Fibroblast of villous mesenchyme (primary cell): ENCODE measurements at places on chromosomes 6 and 20.
A peak's percentile ranks its signal among the peaks of the same experiment; 100 is the strongest.

GRCh38 chr20:17790296-17790695, 90.5 kb downstream of the BANF2 start:
- no peak for DNase-seq

GRCh38 chr20:8812817-8813216, 256.1 kb upstream of the PLCB4 start:
- no peak for DNase-seq

- DNase-seq, result peak; percentile 97
Observed at GRCh38 chr20:23641936-23642751, 4.4 kb upstream of the CST3 start.

DNA sequence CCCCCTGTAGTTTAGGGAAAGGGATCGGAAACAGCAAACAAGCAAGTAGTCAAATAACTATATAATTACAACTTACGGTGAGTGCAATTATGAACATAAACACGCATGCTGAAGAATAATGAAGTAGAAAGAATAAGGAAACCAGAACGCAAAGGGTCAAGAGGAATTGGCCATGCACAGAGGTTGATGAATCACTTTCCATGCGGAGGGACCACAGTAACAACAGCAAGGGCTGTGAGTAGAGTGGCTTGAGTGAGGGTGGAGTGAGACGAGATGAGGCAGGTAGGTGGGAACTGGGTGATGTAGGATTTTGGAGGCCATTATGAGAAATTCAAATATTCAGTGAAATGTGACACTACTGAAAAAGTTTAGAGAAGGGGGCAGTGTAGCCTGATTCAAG, 112.2 kb upstream of the LAMP5 start:
- DNase-seq, result no peak

DNA sequence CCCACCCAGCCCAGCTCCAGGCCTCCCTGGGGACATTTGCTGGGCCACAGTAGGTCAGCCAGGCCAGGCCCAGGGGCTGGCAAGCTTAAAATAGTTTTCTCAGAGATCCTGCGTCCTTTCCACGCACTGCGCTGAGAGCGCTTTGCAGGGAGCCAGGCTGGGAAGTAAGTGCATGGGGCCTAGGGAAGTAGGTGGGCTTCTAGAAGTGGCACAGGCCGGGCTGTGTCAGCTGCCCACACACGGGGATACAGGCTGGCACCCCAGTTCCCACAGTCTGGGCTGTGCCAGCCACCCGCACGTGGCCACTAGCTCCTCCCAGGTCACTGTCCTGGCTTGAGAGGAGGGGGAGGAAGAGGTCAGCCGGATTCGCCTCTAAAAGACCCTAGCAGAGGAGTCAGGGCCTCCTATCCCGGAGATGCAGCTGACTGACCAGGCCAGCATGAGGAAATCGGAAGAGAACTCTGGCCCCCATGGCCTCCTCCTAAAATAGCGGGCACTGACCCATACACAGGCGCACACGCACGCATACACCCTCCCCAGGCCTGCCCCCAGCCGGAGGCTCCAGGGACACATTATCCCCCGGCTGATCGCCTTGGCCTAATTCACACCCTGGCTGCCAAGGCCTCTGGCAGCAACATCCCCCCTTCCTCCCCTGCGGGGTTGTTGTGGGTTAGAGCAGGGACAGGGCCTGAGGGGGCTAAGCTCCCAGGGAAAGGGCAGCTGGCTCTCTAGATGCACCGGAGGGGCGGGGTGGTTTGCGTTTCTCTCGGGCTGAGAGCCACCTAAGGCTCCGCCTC, 5.4 kb downstream of the SLCO4A1 start:
- DNase-seq, result no peak

GRCh38 chr6:25322692-25323091, 43.5 kb downstream of the CARMIL1 start:
- no peak for DNase-seq

DNA sequence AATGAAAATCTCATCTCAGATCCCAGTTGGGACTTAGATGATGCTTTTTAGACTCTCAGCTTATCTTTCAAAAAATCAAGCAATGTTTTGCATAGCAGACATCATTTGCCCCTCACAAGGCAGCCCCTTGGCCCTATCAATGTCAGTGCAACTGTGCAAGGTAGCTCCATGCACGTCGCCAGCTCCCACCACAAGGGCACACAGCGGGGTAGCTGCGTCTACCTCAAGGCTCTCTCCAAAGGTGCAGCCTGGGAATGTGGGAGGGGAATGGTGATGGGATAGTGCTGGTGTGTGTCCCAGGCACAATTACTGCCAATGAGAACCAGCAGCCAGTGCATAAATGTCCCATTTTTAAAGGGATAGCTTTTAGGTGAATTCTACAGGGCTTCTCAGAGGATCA, 137.5 kb upstream of the SYNDIG1 start:
- no peak for DNase-seq

DNA sequence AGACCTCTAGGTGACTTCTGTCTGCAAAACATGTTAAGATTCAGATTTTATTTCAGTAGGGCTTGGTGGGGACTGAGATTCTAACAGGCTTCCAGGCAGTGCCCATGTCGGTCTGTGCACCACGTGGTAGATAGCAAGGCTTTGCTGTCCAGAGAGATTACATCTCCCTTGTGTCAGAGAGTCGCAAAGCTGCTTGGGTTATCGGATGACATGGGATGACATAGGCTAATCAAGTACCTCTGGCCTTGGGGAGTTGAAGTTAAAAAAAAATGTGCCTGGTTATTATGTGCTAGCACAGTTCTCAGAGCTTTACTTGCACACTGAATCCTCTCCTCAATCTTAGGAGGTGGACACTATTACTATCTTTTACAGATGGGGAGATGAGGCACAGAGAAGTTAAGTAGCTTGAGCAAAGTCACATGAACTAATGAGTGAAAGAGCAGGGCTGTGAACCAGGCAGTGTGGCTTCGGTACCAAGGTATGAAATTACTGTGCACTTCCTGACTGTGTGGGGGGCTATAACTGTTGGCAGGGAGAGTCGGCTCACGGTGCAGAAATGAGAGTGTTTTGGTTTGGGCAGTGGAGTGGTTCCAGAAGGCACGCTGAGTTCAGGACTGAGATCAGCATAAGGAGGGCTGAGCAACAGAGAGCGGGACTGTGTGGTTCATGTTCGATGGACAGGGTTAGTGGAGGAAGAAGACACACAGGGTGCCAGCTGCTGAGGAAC, 41.1 kb downstream of the FARS2 start:
- DNase-seq, result no peak

- no peak for DNase-seq
Observed at GRCh38 chr6:36347621-36348020, 10.9 kb upstream of the BNIP5 start.

- DNase-seq, result peak; percentile 68
Observed at GRCh38 chr6:56730663-56731529, 88.2 kb upstream of the DST start.

GRCh38 chr6:99467509-99468106, 42.5 kb upstream of the PNISR start:
- DNase-seq, result peak; percentile 36

DNA sequence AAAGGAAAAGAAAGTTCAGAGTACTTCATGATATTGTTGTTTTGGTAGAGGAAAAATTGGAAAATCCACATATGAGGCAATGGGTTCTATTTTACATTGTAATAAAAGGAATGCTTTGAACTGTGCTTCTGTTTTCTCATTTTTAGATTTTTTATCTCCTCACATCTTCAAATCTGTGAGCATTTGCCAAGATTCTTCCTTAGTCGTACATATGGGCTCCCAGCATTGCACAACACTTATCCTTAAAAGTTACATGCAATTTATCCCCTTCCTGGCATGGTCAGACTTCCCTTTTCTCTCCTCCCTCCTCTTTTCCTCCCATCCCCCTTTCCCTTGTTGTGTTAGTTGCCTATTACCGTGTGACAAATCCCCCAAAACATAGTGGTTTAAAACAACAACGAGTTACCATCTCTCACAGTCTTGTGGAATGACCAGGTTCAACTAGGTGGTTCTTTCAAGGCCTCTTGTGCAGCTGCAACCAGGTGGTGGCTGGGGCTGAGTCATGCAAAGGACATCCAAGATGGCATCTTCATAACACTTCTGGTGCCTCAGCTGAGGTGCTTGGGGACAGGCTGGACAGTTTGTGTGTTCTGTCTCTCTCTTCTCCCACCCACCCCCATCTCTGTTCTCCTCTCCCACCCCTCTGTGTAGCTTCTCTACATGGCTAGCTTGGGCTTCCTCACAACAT, 68.7 kb downstream of the TXNDC5 start:
- DNase-seq, result peak; percentile 59

DNA sequence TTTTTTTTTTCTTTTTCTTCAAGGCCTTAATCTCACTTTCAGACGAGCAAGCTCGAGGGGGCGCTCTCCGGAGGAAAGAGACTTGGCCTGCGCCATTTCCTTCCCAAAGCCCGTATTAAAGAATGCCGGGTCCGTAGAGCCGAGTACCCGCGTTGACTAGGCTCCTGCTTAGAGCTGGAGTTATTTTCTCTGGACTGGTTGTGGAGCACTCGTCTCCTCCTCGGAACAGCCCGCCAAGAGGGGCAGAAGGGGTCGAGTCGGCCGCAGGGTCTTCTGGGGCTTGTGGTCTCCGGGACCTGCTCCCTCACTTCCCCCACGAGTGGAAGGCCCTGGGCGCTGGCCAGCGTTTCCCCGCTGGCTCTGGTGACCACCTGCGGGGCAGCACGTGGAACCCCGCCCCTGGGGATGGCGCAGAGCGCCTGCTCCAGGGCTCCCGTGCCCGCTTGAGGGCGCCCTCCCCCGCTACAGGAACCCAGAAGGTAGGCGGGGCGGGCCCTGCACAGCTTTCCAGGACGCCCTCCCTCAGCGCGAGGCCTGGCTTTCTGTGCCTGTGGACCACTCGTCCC, 2.7 kb upstream of the MEI4 start:
- DNase-seq, result no peak

- DNase-seq, result peak; percentile 38
Observed at GRCh38 chr6:129567374-129567773, 142.6 kb downstream of the ARHGAP18 start.

GRCh38 chr6:34547701-34548644, 8.2 kb downstream of the SPDEF start:
- no peak for DNase-seq

DNA sequence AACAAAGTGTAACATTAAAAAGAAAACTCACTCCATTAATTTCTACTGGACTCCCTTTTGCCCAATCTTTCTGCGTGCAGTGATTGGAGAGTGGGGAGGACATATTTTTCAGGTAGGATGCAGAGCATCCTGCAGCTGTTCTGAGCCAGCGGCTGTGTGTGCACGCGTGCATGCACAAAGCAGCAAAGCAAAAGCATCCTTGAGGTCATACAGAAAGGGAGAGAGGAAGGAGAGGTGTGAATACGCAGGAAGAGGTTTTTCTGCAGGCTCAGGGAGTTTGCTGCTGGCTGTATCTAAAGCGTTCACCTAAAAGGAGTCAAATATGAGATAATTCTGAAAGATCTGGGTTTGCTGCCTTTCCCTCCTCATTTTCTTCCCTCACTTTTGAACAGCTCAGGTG, 108.4 kb downstream of the HUS1B start:
- no peak for DNase-seq

DNA sequence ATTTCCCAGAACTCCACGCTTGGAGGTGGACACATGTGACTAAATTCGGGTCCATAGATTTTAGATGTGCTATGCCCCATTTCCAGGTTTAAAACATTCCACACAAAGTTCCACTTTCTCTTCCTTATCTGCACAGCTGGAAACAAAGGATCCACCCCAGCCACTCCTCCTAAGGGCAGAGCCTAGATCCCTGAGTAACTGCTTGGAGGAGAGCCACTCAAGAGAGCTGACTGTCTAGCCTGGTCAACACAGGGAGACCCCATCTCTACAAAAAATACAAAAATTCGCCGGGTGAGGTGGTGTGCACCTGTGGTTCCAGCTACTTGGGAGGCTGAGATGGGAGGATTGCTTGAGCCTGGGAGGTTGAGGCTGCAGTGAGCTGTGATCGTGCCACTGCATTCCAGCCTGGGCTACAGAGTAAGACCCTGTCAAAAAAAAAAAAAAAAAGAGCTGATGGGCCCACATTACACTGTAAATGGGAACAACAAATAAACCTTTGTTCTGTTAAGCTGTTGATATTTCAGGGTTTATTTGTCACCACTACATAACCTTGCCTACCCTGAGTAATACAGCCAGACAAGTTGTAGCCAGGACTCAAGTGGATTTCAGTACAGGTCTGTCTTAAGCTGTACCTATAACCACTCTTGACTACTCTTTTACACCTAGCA, 25.8 kb upstream of the SNRPC start:
- DNase-seq, result no peak

- peak; percentile 48 for DNase-seq
Observed at GRCh38 chr6:137967689-137968454, 100.8 kb downstream of the TNFAIP3 start.

- DNase-seq, result no peak
Observed at GRCh38 chr20:48224533-48225050, 439.3 kb upstream of the SULF2 start.

DNA sequence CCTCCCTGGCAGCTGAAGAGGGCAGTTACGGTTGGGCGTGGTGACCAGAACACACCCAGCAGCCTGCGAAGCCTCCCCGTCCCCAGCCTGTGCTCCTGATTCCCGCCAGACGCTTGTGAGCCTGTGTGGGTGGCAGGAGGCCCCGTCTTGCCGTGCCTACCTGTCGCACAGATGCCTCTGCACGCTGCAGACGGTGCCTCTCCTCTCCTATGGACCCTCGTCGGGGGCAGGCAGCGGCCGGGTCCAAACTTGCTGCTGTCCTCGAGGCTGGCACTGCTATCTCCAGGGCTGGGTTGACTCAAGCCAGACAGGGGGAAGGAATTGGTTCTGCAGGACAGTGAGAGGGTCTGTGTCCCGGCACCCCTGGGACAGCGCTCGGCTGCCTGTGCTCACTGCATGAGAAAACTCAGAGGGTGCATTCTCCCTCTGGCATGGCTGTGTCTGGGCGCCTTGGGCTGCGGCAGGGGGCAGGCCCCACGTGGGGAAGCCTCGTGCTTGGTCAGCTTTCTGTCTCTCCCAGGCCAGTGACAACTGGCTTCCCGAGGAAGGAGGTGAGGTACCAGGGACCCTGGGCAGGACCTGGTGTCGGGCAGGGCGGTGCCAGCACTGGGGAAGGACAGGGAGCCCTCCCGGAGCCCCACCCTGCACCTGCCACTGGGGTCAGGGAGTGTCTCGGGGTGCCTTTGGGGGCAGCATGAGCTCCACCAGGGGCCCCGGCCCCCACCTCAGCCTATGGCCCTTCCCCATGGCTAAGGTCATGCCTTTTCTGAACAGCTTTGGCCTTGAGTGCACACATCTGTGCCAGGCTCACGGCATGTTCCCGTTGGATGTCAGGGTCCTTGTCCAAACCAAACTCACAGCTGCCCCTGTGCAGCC, 127.5 kb downstream of the TAF4 start:
- DNase-seq, result no peak

GRCh38 chr6:105740946-105741645, 338.2 kb upstream of the PREP start:
- DNase-seq, result peak; percentile 19

- no peak for DNase-seq
Observed at GRCh38 chr6:37283671-37284151, 25.8 kb upstream of the TMEM217 start.

- DNase-seq, result no peak
Observed at GRCh38 chr6:46052479-46052878, 36.8 kb upstream of the CLIC5 start.

- no peak for DNase-seq
Observed at GRCh38 chr6:133837801-133838349, 51.0 kb upstream of the TCF21 start.
